Stimulated activated CD8-positive, alpha-beta memory T cell treated with anti-CD3 and anti-CD28 coated beads, Interleukin-4, amount 100 ng/mL, for 4 hours (primary cell): ENCODE measurements at places on chromosomes 5 and 9.

GRCh38 chr5:133205649-133206048 lies 153.8 kb downstream of the HSPA4 start:
- DNase-seq: no peak

DNA sequence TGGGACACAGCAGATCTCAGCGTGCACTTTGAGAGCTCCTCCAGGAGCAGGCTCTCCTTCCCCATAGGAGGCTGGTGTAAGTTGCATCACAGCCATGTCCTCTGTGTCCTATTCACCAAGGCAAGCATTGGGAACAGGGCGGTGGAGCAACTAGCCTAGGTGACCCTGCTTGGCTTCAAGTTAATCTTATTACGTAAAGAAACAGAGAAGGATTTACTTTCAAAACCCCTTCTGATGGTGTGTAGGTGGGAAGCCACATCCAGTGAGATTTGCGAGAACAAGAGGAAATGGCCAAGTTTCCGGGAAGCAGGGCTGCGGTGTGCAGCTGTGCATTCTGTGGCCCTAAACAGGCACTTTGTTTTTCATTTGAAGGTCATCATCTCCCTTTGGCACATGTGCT lies 80.2 kb downstream of the TRIO start:
- no peak for DNase-seq

GRCh38 chr5:87263498-87263897 lies 4.2 kb upstream of the RASA1 start:
- DNase-seq: no peak

DNA sequence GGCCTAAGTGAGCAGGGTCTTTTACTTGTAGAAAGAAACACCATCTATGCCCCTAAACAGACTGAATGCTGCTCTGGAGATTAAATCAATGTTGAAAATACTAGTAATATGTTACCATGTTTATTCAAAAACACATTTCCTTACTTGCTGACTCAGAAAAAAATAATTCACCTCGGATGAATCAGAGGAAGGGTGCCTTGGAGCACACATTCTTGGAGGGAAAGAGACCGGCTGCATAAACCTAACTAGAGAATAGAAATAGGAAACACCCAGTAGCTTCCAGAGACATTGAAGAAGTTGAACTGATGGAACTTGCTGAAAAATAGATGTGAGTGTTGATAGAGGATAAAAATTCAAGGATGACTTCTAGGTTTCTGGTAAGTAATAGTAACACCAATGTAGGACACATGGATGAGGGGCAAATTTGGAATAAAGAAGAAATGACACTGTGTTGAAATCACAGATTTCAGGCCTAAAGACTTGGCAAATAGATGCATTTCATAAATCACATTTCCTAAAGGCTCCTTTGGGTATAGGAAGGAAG lies 76.9 kb upstream of the MINAR2 start:
- DNase-seq: no peak

DNA sequence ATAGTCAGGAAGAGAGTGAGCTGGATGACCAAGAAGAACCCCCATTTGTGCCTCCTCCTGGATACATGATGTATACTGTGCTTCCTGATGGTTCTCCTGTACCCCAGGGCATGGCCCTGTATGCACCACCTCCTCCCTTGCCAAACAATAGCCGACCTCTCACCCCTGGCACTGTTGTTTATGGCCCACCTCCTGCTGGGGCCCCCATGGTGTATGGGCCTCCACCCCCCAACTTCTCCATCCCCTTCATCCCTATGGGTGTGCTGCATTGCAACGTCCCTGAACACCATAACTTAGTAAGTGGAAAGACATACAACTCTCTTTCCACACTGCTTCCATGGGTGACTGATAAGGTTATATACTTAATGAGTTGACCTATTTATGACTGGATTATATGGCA lies 51.5 kb downstream of the RAB14 start:
- no peak for DNase-seq

- DNase-seq: peak; percentile 43
Measured at GRCh38 chr9:33458444-33458843, 11.1 kb upstream of the AQP3 start.

DNA sequence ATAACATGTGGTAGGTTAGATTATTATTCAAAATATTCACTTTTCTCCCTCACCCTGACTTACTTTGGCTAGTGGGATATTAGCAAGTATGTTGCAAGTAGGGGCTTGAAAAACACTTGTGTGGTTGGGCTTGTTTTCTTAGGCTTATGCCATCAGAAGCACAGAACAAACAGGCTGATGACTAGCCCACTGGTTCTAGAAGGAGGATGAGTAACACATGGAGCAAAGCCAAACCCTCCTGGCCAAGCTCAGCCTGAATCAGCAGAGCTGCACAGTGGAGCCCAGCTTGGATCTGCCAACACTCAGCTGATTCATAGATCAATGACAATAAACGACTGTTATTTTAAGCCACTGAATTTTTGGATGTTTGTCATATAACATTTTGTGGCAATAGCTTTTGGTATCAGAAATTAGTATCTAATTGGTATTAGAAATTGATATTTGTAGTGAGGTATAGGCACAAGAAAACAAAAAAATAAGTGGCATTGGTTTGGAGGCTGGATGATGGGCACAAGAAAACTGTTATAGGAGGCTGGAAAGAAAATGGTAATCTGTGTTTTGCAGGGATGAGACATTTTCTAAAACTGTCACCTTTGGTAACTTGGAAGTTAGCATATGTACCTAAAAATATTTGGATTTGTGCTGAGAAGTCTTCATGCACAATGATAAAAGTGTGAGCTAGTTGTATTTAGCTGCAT lies 46.1 kb upstream of the ZBED3 start:
- no peak for DNase-seq

GRCh38 chr5:131997026-131997726 lies 14.3 kb downstream of the ACSL6 start:
- DNase-seq: no peak

GRCh38 chr9:108836319-108836718 lies 19.5 kb downstream of the ACTL7B start:
- no peak for DNase-seq

DNA sequence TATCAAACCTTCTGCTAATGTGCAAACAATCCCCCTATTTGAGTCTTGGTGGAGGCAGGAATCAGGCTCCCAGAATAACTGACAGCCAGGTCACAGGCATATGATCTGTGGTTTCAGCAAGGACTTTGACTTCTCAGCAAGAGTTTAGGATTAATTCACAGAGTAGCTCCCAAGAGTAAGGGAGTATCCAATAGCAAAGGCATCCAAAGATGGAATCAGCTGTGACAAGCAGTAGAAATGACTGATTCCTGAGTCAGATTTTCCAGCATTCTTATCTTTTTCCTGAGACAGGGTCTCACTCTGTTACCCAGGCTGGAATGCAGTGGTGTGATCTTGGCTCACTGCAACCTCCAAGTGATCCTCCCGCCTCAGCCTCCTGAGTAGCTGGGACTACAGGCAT lies 108.3 kb downstream of the EPB41L4A start:
- no peak for DNase-seq

- DNase-seq: no peak
Measured at GRCh38 chr9:98607152-98607551, 101.6 kb downstream of the GABBR2 start.

DNA sequence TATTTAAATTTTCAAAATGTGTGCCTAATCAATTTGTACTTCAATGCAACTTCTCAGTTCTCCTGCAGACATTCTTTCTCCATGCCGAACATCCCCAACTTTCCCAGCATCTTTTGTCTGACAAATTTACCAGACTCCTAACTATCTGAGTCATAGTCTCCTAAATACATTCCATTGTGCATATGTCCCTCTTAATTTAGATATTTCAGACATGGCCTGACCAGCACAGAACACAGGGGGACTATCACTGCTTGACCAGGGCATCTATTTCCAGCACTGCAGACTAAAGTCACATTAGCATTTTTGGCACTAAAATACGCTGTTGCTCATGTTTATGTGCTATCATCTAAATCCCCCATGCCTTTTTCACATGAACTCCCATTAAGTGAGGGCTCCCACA lies 71.9 kb downstream of the ITGA1 start:
- DNase-seq: no peak
